Right ventricle myocardium superior (tissue), 1 donor: ENCODE measurements at places on chromosomes 7 and 10.

- no peak for DNase-seq
Measured at GRCh38 chr10:51137756-51138529, 63.7 kb downstream of the PRKG1 start.

DNA sequence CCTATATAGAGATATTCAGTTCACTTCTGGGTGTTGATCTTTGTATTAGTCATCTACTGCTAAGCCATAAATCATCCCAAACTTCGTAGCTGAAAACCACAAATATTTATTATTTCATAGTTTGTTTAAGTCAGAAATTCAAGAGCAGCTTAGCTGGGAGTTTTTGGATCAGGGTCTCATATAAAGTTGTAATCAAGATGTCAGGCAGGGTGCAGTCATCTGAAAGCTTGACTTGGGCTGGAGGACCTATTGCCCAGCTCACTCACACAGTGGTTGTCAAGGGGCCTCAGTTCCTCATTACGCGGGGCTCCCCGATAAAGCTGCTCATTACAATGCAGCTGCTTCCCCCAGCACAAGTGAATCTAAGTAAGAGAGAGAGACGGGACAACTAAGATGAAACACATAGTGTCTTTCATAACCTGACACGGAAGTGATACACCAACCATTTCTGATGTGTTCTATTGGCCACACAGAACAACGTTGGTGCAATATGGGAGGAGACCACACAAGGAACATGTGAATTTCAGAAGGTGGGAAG is 15.7 kb downstream of the PPP1R3C start:
- DNase-seq: no peak

GRCh38 chr7:985915-986741 is 3.1 kb downstream of the CYP2W1 start:
- no peak for DNase-seq

DNA sequence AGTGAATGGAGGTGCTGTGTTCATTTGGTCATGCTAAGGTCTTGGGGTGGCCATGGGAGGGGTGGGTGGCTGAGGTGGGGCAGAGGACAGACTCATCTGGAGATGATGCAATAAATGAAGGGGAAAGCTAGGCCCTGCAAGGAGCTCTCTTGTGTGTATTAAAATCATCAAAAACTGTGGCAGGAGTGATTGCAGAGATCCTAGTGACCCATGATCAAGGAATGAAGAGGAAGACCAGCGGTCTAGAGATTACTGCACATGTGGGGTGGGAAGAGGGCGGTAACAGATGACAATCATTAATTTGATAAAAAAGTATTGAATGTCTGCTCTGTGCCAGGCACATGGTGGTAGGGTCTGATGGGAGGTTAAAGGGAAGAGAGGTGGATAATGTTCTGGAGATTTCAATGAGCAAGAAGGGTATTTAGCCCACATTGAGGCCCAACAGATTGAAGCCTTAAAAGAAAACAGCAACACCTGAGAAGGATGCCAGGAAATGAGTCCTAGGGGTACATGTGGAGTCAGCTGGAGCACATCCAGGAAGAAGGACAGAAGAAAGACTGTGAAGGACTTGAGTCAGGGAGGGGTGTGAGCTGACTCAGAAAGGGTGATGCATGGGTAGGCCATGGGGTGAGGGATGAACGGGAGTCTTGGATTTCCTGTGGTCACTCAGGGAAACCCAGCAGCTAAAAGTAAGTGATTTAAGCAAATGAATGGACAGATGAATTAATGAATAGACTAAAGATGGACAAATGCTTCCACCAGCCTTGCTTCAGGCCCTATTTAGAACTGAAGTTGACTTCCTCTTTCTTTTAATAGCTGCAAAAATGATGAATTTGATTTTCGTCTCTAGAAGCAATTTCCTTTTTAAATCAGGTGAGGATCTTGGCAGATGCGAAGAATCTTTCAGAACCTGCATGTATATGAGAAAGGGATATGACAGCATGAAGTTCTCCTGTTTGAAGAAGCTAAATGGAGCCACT is 83.1 kb upstream of the IGFBP3 start:
- no peak for DNase-seq

GRCh38 chr7:115984105-115984504 is 46.5 kb downstream of the TFEC start:
- DNase-seq: no peak
